ENCODE measurements at places on chromosomes 3 and 15. TPM values are rescaled to one million over a fixed set of nuclear protein-coding genes. Genes with fewer than 3 reads are reported as not detected.

SLC51B gene
- not detected for total RNA-seq

TP63 gene
- not detected for total RNA-seq

PPP2R3A gene
- 14.6 TPM for total RNA-seq

MAP1A gene
- total RNA-seq, result 2.2 TPM

EIF2B5 gene
- total RNA-seq, result 58.9 TPM

PCYT1A gene
- total RNA-seq, result 35.8 TPM

C3orf18 gene
- total RNA-seq, result 5.9 TPM

SEC62 gene
- total RNA-seq, result 28.6 TPM

MESD gene
- total RNA-seq, result 15.9 TPM

TMC3 gene
- not detected for total RNA-seq

CLDN18 gene
- not detected for total RNA-seq

TM4SF18 gene
- total RNA-seq, result 5.0 TPM

CTXN2 gene
- total RNA-seq, result not detected

OXSR1 gene
- total RNA-seq, result 40.4 TPM

POPDC2 gene
- 0.19 TPM for total RNA-seq

SENP8 gene
- total RNA-seq, result 1.5 TPM

PIK3R4 gene
- total RNA-seq, result 28.4 TPM

VILL gene
- 2.0 TPM for total RNA-seq

ABHD17C gene
- 18.9 TPM for total RNA-seq

DNAH1 gene
- total RNA-seq, result 8.1 TPM

MUSTN1 gene
- not detected for total RNA-seq
